Effector CD4-positive, alpha-beta T cell (primary cell): ENCODE measurements at places on chromosomes 1 and 21.

- DNase-seq, result peak; percentile 35
These were observed 8.7 kb upstream of the TNFRSF14 start for GRCh38 chr1:2547210-2548067.

DNA sequence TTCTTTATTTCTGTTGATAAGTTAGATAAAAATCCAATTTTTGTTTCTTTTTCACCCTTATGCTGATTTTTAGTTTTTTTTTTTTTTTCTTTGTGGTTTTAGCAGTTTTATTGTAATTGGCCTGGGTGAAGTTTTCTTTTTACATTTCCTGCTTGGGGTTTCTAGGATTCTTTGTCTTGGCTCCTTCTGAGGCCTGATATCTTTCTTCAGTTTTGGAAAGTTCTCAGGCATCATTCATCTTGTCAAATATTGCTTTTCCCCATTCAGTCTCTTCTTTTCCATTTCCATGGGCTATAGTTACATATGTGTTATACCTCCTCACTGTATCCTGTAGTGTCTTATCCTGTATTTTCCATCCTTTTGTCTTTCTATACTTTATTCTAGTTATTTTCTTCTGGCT is 28.5 kb downstream of the ST6GALNAC3 start:
- DNase-seq, result no peak

- DNase-seq, result no peak
These were observed 31.2 kb upstream of the QSOX1 start for GRCh38 chr1:180123463-180123936.

DNA sequence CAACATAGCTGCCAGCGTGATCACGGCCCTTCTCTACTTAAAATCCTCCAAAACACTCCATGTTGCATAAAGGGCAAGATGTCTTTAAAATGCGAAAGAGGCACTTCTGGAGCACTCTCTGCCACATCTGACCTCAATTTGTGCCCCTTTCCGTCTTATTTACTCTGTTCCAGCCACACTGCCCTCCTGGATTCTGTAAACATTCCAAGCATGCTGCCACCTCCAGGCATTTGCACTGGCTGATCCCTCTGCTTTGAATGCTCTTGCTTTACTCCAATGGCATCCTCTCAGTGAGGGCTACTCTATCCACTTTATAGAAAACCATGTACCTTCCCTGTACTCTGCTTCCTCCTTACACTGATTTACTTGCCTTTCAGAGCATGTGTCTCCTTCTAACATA is 5.3 kb upstream of the RGS7 start:
- no peak for DNase-seq

DNA sequence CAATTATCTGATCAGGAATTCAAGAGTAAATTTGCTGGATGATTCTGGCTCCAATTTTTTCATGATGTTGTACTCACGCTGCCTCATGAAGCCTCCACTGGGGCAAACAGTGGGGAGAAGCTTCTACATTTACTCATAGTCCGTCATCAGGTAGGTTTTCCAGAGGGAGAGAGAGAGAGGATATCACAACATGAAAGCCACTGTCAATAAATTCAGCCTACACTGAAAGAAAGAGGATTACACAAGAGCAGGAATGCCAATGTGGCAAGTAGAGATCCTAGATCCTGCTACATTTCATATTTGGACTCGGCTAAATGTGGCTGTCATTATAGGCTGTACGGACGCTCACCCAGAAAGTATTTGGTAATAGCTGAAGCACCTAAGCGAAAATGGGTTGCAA is 819.9 kb downstream of the BRINP3 start:
- DNase-seq, result no peak

GRCh38 chr1:908661-909060 is 15.1 kb upstream of the SAMD11 start:
- peak; percentile 1 for DNase-seq

DNA sequence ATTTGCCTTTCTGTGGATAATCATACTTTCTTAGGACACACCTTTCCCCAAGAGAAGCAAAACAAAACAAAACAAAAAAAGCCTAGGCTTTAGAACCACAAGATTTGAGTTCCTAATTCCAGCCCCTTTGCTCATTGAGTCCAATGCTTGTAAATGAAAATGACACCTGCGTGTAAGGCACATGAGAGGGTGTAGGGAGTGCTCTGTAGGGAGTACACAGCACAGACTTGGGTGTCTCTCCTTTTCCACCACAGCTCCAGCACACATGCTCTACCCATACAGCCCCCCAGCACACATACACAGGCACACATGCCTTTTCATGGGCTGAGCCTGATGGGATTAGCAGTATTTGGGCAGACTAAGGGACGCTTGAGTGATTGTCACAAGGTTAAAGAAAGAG is 9.2 kb upstream of the NGF start:
- no peak for DNase-seq

GRCh38 chr1:199279872-199280645 is 641.2 kb downstream of the PTPRC start:
- no peak for DNase-seq

DNA sequence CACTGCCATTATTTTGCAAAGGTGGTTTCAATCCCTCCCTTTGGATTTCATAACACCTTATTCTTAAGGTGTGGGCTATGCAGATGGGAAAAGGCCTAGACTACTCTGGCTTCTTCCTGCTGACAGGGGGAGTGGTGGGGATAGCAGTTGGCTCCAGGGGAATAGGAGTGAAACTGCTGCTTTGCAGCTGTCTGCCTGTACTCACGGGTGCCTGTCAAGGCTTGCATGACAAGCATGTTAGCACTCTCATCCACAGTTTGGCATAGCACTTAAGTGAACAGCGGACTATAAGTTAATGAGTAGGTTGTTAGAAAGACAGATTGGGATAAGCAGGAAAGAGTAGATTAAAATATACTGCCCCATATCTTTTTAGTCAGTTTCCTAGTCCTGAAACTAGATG is 287.5 kb upstream of the DAB1 start:
- DNase-seq, result no peak

GRCh38 chr1:6145864-6146410 is 34.2 kb downstream of the CHD5 start:
- no peak for DNase-seq

DNA sequence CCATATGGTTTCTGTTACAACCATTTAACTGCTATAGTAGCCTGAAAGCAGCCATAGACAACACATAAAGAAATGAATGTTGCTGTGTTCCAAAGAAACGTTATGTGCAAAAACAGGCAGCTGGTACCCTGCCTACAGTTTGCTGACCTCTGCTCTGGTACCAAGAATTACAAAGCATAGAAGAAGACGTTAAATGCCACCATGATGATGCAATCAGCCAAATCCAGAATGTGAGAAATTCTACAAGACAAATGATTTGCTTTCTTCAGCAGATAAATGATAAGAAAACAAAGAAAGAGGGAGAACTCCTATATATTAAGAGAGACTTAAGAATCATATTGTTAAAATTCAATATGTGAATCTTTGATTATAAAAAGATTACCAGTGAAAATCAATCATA is 97.8 kb upstream of the PDE4B start:
- no peak for DNase-seq

DNA sequence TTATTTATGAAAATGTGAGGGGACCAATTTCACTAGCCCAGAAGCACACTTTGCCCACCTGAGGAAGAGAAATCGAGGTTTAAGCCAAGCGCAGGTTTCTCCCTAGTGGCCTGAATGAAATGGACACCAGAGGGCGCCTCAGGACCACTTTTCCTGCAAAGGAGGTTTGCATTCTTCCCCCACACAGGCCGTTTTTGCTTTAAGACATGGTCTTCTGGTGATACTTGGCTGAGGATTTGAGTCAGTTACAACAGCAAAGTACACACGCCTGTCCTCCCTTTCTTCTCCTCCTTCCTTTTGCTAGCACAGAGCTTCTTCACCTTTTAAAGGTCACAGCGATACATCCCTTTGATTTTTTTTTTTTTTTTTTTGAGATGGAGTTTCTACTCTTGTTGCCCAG is 5.4 kb downstream of the PLA2G2E start:
- DNase-seq, result peak; percentile 82

DNA sequence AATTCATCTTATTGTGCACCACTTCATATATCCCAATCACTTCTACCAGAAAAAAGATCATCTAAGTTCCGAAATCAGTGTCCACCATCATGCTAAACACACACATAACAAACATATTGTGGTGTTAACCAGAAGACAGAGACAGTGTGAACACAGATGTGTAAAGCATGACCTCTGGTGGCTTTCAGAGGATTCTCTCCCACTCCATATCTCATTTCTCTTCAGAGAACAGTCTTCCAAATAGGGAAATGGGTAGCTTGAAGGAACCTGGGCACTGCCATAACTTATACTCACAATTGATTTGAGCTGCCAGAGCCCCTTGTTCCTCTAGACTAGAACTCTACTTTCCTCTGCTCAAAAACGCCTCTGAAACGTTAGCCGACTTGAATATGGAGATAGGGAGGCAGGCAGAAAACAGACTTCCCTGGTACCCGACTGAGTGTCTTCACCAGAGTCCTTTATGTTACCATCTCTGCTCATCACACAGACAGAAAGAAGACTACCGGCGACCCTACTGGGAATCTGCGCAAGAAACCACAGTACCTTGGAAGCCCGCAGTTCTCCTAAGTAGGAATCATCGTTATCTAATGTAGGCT is 1.8 kb upstream of the ELAPOR1 start:
- DNase-seq, result no peak

GRCh38 chr21:38683222-38683621 is 122.5 kb upstream of the ETS2 start:
- DNase-seq, result no peak

GRCh38 chr1:179576509-179576908 is 761 bp upstream of the NPHS2 start:
- no peak for DNase-seq

- no peak for DNase-seq
These were observed 408.1 kb upstream of the USP24 start for GRCh38 chr1:55623311-55623710.

GRCh38 chr1:235093696-235094592 is 34.7 kb downstream of the TOMM20 start:
- DNase-seq, result peak; percentile 76

- DNase-seq, result no peak
These were observed 68.4 kb downstream of the GDAP2 start for GRCh38 chr1:117860896-117861610.

DNA sequence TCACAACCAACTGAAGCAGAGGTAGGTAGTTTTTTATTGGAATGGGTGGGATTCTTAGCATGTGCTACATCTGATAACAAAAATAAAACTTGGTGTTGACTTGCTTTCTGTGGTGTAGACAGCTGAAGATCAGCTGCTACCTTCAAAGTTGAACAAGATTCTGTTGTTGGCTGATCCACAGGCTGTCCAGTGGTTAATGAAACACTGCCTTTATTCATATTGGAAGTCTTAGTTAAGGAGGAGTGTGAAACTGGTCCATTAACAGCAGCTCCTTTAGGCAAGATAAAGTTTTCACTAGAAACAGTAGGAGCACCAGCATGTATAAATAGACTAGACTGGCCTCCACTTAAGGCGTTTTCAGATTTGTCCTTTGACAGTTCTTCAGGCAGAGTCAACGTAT is 81.1 kb downstream of the ZNF644 start:
- no peak for DNase-seq

- no peak for DNase-seq
These were observed 76.4 kb downstream of the EVI5 start for GRCh38 chr1:92708368-92708950.

DNA sequence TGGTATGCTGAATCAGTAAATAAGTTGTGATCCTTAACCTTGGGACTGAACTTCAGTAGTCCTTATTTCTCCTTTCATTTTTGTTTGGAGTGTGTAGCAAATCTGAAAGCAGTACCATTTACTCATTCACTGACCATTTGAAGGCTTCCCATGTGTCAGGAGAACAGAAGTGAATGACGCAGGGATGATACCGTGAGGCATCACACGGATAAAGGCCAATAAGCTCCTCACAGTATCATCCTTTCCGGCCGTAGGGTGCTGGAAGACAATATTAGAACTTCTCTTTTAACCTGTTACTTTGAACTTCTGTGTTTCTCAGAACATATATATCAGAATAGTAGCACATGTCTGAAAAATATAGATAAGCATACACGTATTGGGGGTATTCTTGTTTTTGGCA is 21.3 kb downstream of the BACH1 start:
- DNase-seq, result no peak

- DNase-seq, result no peak
These were observed 50.3 kb upstream of the MPC2 start for GRCh38 chr1:167987174-167987573.

- no peak for DNase-seq
These were observed 4.7 kb downstream of the C1orf35 start for GRCh38 chr1:228098323-228098931.

DNA sequence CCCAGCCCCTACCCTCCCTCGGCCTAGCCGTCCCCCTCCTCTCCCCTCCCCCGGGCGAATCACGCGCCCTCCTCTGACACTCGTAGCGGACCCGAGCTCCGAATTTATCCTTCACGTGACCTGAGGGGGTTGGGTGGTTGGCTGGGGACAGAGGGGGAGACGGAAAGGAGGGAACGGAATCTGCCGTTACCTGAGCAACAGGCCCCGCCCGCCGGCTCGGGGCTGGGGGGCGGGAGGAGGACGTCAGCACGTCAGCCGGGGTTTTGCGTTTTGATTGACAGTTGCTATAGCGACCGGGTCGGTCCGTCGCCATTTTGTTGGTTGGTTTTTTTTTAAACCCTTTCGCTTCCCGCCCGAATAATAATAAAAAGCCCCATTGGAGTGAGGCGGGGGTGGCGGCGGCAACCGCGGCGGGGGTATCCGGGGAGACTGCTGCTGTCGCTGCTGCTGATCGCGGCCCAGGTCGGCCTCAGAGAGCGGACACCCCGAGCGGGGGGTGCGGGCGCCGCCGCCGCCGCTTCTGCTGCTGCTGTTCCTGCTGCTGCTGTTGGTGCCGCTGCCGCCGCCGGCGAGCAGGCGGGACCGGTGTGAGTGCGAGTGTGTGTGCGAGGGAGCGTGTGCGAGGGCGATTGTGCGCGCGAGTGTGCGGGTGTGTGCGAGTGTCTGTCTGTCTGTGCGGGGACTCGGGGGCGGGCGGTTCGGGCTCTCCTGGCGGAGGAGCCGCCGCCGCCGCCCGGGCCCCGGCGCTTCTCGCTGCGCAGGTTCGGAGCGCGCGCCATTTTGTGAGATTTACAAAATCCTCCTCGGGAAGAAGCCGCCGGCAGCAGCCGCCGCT is at the start of gene DYRK1A:
TSS of gene DYRK1A (plus strand) at position 292 of the 835 bp plus-strand sequence. CDS start 53,602 bp downstream, outside the sequence.
- DNase-seq, result peak; percentile 97

DNA sequence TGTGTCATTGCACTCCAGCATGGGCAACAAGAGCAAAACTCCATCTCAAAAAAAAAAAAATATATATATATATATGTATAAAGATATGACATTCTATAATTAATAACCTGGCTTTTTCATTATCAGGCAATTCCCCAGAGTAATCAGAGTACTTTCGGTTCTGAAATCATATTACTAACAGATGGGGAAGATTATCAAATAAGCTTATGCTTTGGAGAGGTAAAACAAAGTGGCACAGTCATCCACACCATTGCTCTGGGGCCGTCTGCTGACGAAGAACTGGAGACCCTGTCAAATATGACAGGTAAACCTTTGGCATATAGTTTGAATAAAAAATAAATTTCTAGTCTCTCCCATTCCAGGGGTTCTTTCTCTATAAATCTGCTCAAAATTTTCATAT is 58.5 kb upstream of the SH3GLB1 start:
- DNase-seq, result no peak

- no peak for DNase-seq
These were observed 14.0 kb downstream of the NR5A2 start for GRCh38 chr1:200041337-200042118.

- DNase-seq, result no peak
These were observed 66.4 kb upstream of the TNFSF18 start for GRCh38 chr1:173117108-173117633.
